ENCODE measurements at places on chromosomes 4 and X. TPM values are rescaled to one million over a fixed set of nuclear protein-coding genes. Genes with fewer than 3 reads are reported as not detected.

DNA sequence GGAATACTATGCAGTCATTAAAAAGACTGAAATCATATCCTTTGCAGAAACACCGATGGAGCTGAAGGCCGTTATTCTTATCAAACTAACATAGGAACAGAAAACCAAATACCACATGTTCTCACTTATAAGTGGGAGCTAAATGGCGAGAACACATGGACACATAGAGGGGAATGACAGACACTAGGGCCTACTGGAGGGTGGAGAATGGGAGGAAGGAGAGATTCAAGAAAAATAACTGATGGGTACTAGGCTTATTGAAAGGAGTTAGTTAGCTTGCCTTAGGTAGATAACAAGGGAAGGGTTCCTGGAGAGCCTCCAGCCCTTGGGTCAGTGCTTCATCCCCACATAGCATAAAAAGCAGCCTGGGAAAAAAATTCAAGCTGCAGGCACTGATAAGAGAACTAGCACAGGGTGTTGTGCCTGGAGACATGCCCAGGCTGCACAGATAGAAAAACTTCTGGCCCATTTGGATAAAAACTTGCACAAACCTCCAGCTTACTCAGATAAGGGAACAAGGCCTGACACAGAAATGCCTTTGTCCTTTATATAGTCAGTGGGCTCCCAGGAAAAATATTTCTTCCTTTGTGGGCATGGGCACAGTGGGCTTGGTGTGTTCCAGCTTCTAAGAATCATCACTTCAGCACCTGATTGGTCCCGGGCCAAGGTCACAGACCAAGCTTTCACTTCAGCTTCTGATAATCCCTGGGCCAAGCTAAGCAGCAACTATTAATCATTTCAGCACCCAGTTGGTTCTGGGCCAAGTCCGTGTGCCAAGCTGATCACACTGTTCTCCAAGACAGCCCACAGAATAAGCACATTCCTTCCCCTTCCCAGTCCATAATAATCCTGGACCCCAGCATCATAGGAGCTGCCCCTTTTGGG is 23.1 kb upstream of the PWWP3B start:
- H3K27ac ChIP-seq, result no peak overlapping the region
- DNase-seq, result peak; percentile 4
- no peaks in the 10 kb centered on the region for H3K36me3 ChIP-seq

DNA sequence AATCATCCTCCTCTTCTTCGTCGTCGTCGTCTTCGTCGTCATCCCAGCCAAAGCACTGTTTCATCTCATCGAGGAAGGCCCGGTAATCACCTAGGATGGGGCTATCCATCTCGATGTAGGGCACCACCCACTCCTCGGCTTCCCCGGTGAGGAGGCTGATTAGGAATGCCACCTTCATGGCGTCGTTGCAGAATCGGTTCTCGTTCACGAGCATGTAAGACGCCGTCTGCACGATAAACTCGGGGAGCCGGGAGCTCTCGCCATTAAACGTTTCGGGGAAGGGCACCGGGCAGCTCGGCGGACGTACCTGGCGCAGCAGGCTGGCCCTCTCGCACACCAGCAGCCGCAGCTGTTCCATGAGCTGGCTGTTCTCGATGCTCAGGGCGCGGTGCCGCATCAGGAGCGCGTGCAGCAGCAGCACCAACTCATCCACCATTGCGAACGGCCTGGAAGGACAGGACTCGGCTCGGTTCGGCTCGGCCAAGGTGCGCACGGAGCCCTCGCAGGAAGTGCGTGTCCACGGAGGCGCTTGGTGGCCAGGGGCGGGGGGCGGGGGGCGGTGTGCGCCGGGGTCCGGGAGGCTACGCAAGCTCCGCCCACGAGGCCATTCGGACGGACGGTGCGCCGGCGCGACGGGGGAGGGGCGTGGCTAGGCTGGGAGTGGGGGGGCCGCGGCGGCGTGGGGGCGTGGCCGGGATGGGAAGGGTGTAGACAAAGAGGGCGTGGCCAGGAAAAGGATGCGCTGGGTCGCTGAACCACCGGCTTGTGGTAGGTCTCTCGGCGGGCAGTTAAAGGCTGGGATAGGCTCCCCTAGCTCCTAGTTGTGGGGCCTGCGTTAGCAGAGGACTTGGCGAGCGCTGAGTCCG is at the start of gene LDOC1:
Gene LDOC1 (minus strand): TSS at position 544 of the 866 bp plus-strand sequence. CDS start 108 bp downstream, at position 436.
- H3K27ac ChIP-seq, result peak within 1 kb of the TSS; percentile 42
- H3K4me3 ChIP-seq, result peak within 1 kb of the TSS; percentile 72
- DNase-seq, result peak; percentile 88
- peaks cover 18% of the 10 kb centered on the region for H3K4me1 ChIP-seq
- H3K36me3 ChIP-seq, result no peaks in the 10 kb centered on the region

DNA sequence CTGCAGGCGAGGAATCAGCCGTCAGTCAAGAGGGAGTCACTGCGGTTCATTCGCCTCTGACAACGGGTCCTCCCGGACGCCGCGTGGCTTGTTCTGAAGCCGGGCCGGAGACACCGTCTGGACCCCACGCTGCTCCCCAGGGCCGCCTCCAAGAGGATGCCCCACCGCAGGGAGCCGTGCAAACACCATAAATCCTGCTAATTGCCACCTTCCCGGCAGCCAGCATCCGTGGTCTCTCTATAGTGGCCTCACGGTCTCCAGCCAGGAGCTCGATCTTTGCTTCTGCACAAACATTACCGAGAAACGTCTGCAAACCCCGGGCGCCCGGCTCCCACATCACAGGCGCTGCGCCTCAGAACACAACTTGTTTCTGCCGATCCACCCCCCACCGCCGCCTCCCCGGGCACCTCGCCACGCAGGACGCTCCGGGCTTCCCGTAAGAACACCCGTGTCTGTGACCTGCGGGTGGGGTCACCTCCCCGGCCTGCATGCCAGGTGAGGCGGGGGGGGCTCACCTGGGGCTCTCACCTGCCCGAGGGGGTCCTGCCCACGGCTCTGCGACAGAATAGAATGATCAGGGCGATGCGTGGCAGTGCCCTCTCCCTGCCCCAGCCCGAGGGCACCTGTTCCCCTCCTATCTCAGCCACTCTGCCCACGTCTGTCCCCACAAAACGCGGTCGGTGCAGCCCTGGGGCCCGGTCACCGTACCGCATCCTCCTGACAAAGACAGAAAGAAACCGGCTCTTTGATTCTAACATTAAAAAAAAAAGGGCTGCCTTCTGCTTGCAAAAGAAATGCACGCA is 32.4 kb upstream of the PPP2R3B start:
- no peak for DNase-seq
- H3K27me3 ChIP-seq, result no peaks in the 10 kb centered on the region
- H3K4me1 ChIP-seq, result peaks cover 9% of the 10 kb centered on the region
- H3K36me3 ChIP-seq, result no peaks in the 10 kb centered on the region

- no peak overlapping the region for H3K27ac ChIP-seq
- no peak overlapping the region for H3K4me3 ChIP-seq
- peaks cover 6% of the 10 kb centered on the region for H3K4me1 ChIP-seq
- no peaks in the 10 kb centered on the region for H3K27me3 ChIP-seq
- peaks cover 3% of the 10 kb centered on the region for H3K36me3 ChIP-seq
- DNase-seq, result peak; percentile 18
Observed at GRCh38 chr4:119302073-119302832, 19.7 kb downstream of the FABP2 start.

Gene TMPRSS11A
- not detected for total RNA-seq

Gene CFI
- 7.8 TPM for total RNA-seq

All from muscle of leg (tissue), 16 donors.